Putamen (tissue), 1 donor: ENCODE measurements at places on chromosomes 5 and 9.

GRCh38 chr5:134887593-134888159 lies 13.5 kb downstream of the TXNDC15 start:
- no peak for DNase-seq

GRCh38 chr9:87661241-87661640 lies 64.7 kb upstream of the CTSL start:
- no peak for DNase-seq

- DNase-seq: no peak
Observed at GRCh38 chr9:117720066-117720465, 15.9 kb downstream of the TLR4 start.

GRCh38 chr9:14348373-14349145 lies 34.6 kb upstream of the NFIB start:
- peak; percentile 42 for DNase-seq

- DNase-seq: no peak
Observed at GRCh38 chr5:128538000-128538249, at the start of gene FBN2. Gene FBN2 (minus strand): TSS chr5:128538245. CDS start chr5:128537603, 642 bp downstream.

- DNase-seq: no peak
Observed at GRCh38 chr9:132694144-132694543, 23.9 kb downstream of the GTF3C4 start.

DNA sequence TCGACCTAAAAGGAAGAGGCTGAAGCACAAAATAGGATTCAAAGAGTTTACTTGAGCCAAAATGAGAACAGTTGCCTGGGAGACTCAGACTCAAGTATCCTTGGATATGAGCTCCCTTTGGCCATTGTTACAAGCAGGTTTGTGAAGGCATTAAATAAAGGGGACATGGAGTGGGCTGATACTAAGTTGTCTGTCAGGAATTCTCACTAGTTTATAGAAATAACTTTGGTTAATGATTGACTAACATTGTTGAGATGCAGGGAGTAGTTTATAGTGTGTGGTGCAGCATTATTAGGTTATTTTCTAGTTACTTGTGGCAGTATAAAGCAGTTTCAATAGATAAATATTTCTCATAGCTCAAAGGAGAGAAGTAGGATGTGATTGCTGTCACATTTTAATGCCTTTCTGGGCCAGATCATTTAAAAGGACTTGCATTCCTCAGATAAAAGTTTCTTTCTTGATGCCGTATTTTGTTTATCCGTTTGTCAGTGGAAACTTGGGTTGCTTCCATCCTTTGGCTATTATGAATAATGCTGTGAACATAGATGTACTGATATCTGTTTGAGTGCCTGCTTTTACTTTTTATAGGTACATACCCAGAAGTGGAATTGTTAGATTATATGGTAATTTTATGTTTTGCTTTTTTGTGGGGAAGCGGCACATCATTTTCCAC lies 9.1 kb downstream of the AP3S1 start:
- DNase-seq: no peak

GRCh38 chr5:135452321-135453030 lies at the start of gene TIFAB:
Gene TIFAB (minus strand): TSS chr5:135452351. CDS start chr5:135449939, 2,412 bp downstream.
- no peak for DNase-seq

DNA sequence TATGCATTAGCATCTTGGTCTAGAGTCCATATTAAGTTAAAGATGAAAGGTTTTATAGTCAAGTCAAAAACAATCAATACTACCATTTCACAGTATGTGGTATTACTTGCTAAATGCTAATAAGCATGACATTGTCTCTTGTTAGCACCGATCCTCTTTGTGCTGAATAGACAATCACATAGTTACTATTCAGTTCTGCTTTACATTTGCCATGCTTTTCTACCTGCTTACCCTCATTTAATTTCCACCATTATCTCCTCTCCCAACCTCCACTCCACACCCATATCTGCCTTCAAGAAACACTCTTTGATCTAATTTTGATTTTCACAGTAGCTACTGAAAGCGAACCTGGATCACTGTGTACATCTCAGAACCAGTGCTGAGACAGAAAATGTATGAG lies 16.8 kb downstream of the MEGF9 start:
- no peak for DNase-seq

DNA sequence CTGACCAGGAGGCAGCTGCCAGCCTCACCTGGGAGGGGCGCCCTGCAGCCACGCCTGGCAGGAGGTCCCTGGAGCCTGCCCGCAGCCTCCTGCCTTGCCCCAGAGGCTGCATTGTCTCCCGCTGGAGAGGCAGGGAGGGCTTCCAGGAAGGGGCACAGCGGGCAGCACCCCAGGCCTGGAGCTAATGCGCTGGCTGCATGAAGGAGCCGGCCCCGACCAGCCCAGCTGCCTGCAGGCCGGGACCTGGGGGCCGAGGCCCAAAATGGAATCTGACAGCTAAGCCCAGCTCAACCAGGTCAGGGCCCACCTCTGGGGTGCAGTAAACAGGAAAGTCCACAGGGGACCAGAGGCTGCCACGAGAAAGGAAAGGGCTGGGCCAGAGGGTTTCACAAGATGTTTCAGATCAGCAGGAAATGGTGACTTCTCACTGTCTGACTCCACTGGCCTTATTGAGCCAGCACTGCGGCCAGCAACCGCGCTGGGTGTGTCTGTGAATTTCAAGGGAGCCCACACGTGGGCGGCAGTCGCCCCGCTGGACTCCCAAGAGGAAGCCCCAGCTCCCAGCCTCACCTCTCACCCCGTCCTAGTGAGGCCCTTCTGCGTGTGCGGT lies 18.6 kb upstream of the NOTCH1 start:
- DNase-seq: peak; percentile 35

- no peak for DNase-seq
Observed at GRCh38 chr5:99639905-99640304, 711.1 kb upstream of the CHD1 start.

GRCh38 chr9:137478962-137479861 lies 20.1 kb upstream of the NSMF start:
- no peak for DNase-seq
